ENCODE measurements at places on chromosomes 6 and 20.

DNA sequence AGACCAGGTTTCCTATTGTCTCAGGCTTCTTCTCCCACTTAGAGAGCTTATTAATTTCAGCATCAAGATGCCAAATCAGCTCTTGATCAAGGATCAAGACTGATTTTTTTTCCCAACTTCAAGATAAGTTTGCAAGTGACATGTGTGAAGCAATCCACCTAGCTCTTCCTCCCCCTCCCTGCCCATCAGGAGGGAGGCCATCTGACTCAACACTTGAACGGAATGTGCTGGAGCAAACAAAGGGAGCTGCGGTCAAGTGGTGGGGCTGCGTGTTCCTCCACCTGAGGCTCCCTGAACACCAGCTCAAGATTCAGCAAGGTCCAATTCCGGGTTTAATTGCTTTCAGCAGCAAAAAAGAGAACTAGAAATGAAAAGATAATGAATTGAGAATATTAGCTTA, 38.7 kb downstream of the TTI1 start:
- no peak for DNase-seq

GRCh38 chr6:32332433-32332832, 39.3 kb downstream of the TSBP1 start:
- no peak for DNase-seq

- no peak for DNase-seq
These were observed 225.4 kb upstream of the TSHZ2 start for GRCh38 chr20:52746770-52747169.

GRCh38 chr6:13395272-13396237, 67.2 kb upstream of the TBC1D7 start:
- DNase-seq, result peak; percentile 73

- DNase-seq, result no peak
These were observed 16.9 kb upstream of the ZSCAN9 start for GRCh38 chr6:28208111-28208659.

GRCh38 chr6:3650959-3651697, 100.4 kb downstream of the PXDC1 start:
- DNase-seq, result no peak

- no peak for DNase-seq
These were observed 72.5 kb downstream of the SNX9 start for GRCh38 chr6:157895585-157895984.

DNA sequence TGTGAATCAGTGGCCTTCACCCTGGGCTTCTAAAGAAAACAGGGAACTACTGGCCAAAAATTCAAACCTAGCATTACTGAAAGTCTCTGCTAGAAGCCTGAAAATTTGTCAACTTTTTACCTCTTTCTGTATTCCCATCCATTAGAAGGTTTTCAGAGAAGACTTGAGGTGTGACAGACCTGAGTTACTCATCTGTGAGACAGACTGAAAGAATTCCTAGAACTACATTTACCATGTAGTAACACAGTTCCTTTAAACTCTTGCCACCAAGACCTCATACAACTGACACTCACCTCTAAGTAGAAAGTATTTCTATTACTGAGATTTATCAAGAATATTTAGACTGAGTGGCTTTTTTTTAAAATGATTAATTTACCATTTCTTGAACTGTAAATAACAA, 4.5 kb downstream of the DPM1 start:
- DNase-seq, result no peak

GRCh38 chr6:118621799-118622470, 29.5 kb downstream of the CEP85L start:
- no peak for DNase-seq

GRCh38 chr6:15630202-15630601, 32.6 kb downstream of the DTNBP1 start:
- DNase-seq, result no peak

DNA sequence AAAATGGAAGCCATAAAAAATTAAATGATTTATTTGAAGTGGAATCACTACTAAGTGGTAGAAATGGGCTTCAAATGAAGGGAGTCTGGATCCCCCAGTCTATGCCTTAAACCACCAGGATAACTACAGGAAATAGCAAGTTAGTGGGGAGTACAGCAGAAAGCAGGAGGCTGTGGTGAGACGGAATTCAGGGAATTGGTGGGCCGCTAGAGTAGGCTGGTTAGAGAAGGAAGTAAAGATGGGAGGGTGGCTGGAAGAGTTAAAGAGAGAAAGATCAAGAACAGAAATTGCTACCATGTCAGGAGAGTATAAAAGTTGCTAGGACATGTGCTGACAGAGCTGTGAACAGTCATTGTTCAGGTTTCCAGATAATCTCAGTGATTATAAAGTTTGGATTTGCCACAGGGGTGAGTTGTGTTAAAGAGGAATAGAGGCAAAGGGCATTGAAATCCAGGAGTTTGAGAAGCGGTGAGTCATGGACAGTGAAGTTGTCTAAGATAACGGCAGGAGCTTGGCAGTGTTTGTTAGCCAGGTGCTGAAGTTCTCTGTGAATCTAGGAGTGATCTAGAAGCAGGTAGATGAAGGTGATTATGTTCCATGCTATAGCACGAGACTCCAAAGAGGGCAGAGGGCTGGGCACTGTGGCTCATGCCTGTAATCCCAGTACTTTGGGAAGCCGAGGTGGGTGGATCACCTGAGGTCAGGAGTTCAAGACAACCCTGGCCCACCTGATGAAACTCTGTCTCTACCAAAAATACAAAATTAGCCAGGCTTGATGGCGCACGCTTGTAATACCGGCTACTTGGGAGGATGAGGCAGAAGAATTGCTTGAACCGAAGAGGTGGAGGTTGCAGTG, 13.7 kb upstream of the HINT3 start:
- no peak for DNase-seq
